ENCODE measurements at places on chromosomes 2 and 18.

DNA sequence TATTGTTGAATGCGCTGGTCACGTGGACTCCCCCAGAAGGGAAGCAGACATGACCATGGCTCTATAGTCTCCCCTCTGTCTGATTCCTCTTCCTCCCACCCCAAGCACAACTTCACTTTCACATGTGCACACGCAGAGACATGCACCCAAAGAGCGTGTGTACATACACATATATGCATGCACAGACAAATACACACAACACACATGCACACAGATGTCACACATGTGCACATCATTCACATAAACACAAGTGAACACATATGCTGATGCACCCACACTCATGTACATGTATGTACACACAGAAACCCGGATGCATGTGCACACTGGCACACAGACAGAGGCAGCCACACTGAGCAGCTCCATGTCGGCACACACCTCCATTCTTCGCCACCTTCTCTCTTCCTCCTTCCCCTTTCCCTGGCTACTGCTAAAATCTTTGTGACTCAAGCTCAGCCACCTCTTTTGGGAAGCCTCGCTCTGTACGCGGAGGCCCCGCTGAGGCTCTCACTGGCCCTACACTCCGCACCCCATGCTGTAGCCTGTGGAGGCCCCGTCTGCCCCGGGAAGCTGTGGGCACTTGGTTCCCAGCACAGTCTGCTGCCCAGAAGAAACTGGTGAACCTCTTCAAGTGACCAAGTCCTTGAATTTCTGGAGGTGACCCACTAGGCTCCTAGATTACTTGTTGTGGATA is 101.6 kb upstream of the TEX51 start:
- DNase-seq: no peak

- no peak for DNase-seq
Observed at GRCh38 chr2:9052821-9053533, 49.5 kb upstream of the MBOAT2 start.

- no peak for DNase-seq
Observed at GRCh38 chr18:22778996-22779395, 154.1 kb upstream of the RBBP8 start.

- no peak for DNase-seq
Observed at GRCh38 chr2:174570318-174570958, 27.2 kb downstream of the WIPF1 start.

GRCh38 chr2:212791569-212791968 is 253.0 kb upstream of the ERBB4 start:
- DNase-seq: no peak

GRCh38 chr2:54348646-54349045 is 92.6 kb upstream of the TSPYL6 start:
- DNase-seq: no peak

- no peak for DNase-seq
Observed at GRCh38 chr2:238853218-238853617, 5.3 kb downstream of the TWIST2 start.

GRCh38 chr2:43315482-43315881 is 89.1 kb upstream of the ZFP36L2 start:
- DNase-seq: no peak

GRCh38 chr2:20061940-20062339 is 10.5 kb upstream of the LAPTM4A start:
- no peak for DNase-seq

- no peak for DNase-seq
Observed at GRCh38 chr18:55861266-55861665, 273.3 kb upstream of the TCF4 start.

- DNase-seq: no peak
Observed at GRCh38 chr2:168056242-168056787, 191.1 kb downstream of the STK39 start.

- DNase-seq: no peak
Observed at GRCh38 chr2:23782646-23783045, 144.3 kb downstream of the ATAD2B start.

DNA sequence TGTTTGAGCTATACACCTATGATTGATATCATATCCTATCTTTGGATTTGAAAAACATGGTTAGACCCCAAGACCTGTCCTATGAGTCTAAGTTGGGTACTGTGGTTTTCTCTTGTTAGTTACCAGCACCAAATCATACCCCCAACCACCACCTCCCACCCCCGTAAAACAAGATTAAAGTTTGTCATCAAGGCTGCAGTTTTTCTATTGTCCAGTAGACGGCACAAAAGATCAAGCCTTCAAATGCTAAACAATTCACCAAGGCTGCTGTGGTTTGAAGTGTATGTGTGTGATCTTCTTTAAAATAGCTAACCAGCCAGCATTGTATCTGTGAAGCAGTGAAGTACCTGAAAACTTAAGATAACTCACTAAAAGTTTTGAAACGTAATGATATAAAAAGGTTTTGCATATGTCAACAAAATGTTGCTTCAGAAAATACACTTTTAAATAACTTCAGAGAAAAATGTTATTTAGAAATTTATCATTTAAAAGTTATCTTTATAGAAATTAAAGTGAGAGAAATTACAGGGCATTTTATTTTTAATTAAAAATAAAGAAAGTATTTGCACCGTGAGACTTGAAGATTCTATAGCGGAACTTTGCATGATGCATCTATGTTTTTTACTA is 5.8 kb upstream of the MEIS1 start:
- no peak for DNase-seq

DNA sequence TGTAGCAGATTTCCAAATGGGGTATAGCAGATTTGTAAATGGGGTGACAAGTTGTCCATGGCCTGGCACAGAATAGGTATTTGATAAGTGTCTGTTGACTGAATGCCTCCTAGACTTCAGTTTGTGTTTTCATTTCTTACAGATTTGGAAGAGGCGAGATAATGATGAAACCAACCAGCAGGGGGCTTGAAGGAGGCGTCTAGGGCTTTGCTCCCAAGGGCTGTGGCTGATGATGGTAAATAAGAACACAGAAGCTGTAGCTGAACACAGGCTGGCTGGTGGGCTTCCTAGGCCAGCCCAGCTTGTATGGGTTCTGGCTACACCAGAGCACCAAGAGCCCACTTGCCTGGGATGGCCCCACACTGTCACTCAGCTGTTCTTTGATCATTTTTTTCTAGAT is 19.4 kb downstream of the SFTPB start:
- DNase-seq: no peak

DNA sequence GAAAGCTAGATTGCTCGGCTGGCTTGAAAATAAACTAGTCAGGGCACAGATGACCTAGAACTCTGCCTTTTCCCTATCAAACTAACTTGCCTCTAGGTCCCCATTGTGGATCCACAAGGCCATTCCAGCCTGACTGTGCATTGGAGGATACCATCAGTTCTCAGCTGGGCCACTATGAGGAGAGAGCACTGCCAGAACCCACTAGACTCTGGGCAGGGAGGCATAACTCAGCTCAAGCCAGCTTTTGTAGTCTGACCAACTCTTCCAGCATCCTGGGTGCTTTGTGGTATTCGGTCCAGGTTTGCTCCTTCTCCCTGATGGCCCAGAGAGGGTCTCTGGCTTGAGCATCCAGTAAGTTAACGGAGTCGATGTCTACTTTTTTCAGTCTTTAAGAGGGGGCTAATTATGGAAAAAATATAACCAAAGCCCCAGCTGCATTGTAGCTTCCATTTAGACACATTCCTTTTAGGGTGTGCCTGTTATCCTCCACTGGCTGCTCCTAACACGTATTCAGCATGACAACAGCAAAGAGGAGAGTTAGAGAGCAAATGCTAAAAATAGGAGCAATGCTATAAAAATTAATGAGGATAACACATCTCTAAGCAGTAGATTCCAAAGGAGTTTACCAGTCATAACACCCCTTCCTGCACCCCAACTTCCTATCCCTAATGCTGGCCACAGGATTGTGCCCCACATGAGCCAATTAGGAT is 15.2 kb downstream of the GKN2 start:
- DNase-seq: no peak

- no peak for DNase-seq
Observed at GRCh38 chr2:12330916-12331315, 385.8 kb upstream of the TRIB2 start.

GRCh38 chr2:29755829-29756228 is 165.6 kb downstream of the ALK start:
- DNase-seq: no peak

DNA sequence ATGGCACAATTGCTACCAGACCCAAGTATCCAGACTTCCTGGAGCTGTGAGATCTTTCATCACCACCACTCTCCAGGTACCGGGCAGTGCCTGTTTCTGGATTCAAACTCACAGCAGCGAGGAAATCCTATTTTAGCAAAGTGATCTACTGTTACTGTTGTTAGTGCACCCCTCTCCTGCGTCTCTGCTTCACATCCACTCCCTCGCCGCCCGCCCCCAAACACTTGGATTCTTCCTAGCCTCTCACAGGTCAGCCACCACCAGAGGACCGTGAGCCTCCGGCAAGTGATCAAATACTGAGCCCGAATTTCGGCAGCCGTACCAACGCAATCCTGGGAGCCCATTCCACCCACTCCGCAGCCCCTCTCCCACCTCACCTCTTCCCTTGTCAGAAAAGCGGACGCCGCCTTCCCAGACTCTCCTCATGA is 519 bp downstream of the METTL4 start:
- peak; percentile 42 for DNase-seq

DNA sequence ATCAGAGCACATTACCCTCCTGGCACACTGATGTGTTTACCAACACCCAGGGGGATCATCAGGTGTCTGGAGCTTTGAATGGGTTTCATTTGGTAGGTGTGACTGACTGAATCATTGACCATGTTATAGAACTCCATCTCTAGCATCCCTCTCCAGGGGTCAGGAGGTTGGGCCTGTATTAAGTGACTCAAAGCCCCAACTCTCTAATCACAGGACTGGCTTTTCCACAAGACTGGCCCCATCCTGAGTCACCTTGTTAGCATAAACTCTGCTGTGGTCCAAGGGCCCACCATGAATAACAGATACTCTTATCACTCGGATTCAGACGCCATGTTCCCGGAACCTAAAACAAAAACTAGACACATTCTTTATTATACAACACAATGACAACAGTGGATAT is 125.9 kb upstream of the NDUFV2 start:
- no peak for DNase-seq

GRCh38 chr2:231016566-231017230 is 20.6 kb upstream of the C2orf72 start:
- no peak for DNase-seq
